Natural killer cell (primary cell): ENCODE measurements at places on chromosomes 12 and 14. TPM values are rescaled to one million over a fixed set of nuclear protein-coding genes. Genes with fewer than 3 reads are reported as not detected.

Gene WNT1
- total RNA-seq, result 2.0 TPM

Gene CCDC38
- total RNA-seq, result 1.2 TPM

DNA sequence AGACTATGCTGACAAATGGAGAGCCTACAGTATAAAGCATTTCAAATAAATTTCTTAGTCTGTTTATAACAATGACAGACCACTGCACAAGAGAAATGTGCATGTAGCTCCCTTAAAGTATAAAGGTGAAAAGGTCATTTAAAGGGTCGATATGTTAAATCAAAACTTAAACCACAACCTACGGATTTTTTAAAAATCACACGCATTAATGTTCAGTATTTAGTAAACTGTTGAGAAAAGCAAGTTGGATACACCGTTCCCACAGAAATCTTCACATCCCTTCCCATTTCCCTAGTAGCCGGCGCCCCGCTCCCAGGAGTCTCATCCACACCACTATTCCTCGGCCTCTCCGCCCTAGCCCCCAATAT is 614 bp downstream of the FKBP3 start:
- DNase-seq, result no peak

DNA sequence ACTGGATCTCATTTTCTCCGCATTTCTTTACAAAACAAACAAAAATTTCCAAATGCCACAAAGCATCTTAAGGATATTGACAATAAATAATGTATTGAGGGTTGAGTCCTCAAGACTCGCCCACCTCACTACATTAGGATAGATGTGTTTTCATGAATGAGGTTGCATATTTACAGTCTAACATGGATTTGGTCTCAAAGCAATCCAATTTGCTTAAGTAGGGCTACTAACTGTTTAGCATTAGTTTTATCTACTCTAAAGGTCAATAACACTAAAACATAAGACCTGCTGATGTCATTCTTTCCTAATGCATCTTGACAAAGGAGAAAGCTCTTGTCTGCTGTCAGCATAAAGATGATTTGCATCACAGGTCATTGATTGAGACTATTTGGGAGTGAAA is 82.4 kb downstream of the PTPRR start:
- DNase-seq, result no peak

DNA sequence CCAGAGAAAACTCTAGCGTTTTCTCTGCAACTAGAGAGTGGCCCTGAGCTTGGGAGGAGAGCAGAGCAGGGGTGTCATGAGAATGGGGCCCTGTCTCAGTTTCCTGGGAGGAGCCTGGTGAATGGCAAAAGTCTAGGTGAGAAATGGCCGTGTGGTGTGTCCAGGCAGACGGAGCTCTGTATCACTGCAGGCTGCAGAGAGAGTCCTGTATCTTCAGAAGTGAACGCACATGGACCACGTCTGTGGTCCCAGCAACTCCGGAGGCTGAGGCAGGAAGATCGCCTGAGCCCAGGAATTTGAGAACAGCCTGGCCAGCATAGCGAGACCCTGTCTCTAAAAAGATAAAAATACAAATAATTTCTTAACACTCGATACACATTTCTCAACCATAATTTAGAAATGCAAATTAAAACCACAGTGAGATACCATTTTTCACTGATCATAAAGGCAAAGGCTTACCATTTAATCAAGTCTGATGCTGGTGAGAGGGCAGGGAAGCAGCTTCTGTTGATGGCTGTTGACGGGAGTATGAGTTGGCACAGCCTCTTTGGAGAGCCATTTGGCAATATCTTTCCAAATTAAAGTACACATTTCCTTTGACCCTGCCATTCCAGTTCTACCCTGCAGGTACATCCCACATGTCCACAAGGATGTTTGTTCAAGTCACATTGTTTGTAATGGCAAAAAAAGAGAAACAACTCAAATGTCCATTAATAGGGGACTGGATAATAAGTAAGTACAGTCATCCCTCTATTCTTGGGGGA is 51.0 kb downstream of the NFKBIA start:
- DNase-seq, result no peak

- DNase-seq, result peak; percentile 55
Observed at GRCh38 chr12:96294831-96295230, 100.7 kb downstream of the ELK3 start.

Gene FAM181A
- total RNA-seq, result not detected

DNA sequence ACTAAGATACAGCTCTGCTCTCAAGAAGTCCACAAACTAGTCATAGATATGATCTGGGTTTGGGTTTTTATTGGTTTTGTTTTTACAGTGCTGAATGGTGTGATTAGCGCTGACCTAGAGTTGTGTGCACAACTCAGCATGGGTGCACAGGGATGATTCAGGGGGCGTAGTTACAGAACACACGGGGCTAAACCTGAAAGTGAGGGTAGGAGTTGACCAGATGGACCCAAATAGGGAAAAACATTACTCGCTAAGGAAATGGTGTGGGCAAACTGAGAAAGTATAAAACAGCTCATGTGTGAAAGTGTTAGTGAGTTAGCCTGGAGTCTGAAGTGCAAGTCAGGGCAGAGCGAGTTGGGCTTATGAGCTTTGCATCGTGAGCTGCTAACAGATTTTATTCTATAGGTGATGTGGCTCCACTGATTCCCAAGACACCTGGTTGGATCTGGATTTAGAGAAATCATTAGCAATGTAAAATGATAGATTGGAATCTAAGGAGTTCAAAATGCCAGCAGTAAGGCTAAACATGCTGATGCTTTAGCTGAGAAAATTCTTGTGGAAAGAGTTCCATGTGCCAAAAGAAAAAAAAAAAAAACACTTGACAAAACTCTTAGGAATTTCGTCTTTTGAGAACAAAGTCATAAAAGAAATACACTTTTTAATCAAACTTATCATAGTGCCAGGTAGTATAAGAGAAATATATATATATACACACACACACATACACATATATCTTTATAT is 134.9 kb downstream of the SLC5A8 start:
- DNase-seq, result no peak

Gene RFLNA
- total RNA-seq, result not detected

DNA sequence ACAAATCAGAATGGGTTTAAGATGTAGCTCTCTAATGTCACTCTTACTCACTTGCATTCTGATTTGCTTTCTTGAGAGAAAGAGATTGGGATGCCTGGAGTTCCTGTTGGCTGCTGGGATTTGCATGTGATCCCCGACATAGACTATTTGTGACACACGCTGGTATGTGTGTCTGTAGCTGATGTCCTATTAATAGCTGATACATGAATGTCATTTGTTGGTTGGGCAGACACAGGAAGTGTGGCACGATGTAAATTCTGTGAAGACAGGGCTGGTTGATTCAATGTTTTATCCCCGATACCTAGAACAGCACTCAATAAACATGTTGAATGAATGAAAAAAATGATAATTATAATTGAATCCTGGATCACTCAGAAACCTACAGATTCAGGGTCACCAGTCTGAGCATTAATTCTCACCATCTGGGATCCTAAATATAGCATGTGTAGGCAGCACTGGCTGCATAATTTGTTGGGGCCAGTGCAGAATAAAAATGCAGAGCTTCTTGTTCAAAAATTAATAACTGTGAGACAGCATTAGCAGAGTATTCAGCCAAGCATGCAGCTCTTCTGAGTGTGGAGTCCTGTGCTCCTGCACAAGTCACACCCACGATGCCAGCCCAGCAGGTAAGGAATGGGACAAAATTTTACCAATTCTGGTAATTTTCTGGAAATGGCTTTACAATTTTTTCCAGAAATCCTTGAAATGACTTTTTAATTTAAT is 35.5 kb upstream of the SOCS2 start:
- no peak for DNase-seq

DNA sequence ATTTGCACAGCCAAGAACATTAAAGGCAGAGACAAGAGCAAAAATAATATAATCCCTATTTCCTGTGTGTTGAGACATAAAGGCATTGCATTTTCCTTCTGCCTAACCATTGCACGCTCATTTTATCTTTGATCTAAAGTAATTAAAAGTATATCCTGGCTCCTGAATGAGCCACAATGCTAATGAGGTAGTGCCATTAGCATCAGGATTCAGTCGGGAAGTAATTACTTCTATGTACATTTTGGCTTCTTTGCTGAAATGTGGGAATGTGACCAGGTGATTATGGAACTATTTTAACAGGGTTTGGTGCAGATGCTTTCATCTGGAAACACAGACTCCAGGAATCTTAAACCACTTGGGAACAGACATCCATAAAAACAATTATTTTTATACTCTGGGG is 77.4 kb downstream of the TMTC1 start:
- no peak for DNase-seq

GRCh38 chr12:56146492-56147460 is 5.6 kb upstream of the MYL6B start:
- DNase-seq, result no peak

Gene STAC3
- 2.4 TPM for total RNA-seq

DNA sequence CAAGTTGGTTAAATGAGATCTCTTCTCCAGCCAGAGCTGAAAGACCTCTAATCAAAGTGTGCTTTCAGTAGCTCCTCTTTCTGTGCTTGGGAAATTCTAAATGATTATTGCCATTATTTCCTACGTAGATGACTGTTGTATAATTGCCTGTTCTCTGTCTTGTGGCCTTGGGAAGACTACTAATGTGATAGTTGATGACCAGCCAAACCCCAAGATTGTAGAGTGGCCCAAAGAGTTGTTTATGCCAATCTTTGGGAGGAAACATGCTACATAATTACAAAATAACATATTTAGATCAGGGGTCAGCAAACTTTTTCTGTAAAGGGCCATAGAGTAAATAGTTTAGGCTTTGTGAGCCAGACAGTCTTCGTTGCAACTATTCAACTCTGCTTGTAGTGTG is 135.1 kb upstream of the DIO2 start:
- DNase-seq, result no peak

DNA sequence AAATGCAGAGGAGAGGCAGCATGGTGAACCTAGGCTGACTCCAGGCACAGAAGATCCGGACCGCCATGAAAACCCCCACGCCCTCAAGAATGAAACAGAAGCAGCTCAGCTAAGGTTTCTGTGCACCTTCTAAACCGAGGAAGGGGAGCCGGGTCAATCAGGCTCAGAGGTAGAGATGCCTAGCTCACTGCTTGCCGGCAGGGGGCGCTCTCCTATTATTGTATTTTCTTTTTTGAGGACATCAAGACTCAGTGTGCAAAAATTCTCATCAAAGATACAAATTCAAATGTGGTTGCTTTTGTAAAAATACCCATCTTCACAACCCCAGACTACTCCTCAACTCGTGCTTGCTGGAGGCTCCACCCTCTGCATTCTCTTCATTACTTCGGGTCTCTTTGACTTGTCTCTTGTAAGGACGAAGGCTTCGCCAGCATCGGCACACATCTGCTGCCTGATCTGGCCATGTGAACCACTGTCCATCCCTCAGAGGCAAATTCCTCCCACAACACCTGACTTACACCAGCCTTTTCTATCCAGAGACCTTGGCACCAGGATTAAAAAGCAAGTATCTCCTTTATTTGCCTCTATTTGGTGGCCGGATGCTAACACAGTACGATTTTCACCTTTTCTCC is 33.4 kb upstream of the RNASE3 start:
- peak; percentile 68 for DNase-seq
